HepG2 (cell line): ENCODE measurements at places on chromosomes 4 and X. TPM values are rescaled to one million over a fixed set of nuclear protein-coding genes. Genes with fewer than 3 reads are reported as not detected.
A peak's percentile ranks its signal among the peaks of the same experiment; 100 is the strongest.

The FDCSP gene
- total RNA-seq: not detected in 2 replicates

GRCh38 chr4:15902746-15903145, 35.8 kb downstream of the FGFBP1 start:
- no peak for DNase-seq

DNA sequence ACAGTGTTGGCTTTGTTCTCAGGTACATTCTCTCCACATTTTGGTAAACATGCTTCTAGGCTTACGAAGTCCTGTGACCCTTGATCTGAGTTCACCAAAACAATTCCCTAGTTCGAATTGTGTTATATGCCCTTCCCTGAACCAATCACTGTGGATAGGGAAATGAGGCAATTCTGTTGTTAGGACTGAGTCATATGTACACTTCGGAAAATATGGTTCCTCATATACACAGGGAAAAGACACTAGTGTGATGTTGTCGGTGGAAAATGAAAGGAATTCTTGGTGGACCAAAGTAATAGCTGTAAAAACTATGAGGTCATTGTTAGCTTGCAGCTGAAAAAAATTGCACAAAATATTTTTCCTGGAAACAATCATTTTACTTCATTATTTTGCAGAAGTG, 46.6 kb upstream of the MAGEC2 start:
- no peak for DNase-seq

GRCh38 chrX:150841456-150842197, 56.8 kb downstream of the CD99L2 start:
- no peak for DNase-seq

DNA sequence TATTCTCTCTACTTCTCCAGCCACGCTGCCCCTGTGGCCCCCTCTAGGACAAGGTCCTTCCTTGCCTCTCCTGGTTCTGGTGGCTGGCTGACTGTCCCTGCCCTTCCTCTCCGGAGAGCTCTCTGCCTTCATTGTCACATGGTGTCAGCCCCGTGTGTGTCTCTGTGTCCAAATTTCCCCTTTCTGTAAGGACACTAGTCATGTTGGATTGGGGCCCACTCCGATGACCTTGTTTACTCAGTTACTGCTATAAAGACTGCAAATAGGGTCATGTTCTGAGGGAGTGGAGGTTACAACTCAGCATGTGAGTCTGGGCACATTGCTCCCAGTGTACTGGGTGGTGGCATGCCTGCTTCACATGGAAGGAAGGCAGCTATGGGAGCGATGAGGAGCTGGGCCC, 129.5 kb upstream of the PSAPL1 start:
- DNase-seq: peak; percentile 9

The IBSP gene
- not detected in 2 replicates for total RNA-seq

The FHIP1A gene
- 2.9 and 6.2 TPM in 2 replicates for total RNA-seq

The ZIC3 gene
- not detected in 2 replicates for total RNA-seq

The FATE1 gene
- not detected in 2 replicates for total RNA-seq

The FGG gene
- total RNA-seq: 1,495 and 2,423 TPM in 2 replicates

GRCh38 chr4:139554893-139555704, 920 bp downstream of the SETD7 start:
- no peak for DNase-seq

DNA sequence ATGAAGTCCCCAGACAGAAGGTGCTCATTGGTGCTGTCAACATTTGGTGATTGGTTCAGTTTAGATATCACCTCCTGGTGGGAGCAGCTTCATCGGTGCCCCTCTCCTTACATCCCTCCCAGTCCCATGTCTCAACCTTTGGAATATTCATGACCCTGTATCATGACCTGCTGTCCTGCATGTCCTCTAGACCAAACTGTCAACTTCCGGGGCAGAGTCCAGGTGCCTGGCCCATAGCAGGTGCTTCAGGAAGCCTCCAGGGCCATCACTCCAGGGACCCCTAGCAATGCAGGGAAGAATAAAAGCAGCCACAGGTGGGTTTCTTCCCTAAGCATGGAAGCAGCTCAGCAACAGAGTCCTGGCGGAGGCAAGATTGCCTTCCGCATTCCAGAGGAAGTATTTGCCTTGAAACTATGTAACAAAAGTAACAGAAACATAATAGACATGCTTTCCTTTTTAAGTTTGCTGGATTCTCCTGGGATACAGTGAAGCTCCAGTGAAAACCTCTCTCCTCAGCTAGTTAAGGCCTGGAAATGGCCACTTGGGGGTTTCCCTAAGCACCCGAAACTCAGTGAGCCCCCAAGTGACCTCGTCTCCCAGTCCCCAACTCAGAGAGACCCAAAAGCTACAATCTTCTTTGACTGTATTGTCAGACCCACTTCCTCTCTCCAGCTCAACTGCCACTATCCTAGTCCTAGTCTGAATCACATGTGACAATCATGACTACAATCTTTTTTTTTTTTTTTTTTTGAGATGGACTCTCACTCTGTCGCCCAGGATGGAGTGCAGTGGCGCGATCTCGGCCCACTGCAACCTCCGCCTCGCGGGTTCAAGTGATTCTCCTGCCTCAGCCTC, 1.3 kb upstream of the ATP6AP1 start:
- DNase-seq: no peak

DNA sequence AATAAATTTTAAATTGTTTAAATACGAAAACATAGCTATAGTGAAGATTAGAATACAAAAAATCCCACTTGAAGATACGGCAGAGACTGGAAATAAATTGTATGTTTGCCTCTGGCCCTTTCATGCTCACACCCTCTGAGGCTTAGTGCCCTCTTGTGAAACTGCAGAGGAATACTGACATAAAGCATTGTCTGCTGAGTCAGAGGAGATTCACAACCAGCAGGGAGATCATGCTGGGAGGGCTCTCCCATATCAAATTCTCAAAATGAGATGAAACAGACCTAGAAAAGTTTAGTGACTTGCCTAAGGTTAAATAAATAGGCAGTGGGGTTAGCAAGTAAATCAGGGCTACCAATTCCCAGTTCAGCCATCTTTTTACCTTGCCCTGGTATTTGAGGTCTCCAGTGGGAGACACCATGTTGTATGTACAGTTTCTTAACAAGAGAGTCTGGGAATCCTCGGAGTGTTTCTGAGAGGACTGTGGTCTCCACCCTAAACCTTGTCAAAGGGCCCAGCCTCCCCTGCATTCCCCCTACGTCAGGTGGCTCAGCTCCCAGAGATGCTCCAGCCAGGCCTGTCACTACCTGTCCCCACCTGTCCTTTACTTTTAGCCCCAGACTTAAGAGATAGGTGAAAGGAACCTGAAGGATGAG, 581.4 kb upstream of the DIPK2B start:
- peak; percentile 15 for DNase-seq
